ENCODE measurements at places on chromosomes 3 and 15.

DNA sequence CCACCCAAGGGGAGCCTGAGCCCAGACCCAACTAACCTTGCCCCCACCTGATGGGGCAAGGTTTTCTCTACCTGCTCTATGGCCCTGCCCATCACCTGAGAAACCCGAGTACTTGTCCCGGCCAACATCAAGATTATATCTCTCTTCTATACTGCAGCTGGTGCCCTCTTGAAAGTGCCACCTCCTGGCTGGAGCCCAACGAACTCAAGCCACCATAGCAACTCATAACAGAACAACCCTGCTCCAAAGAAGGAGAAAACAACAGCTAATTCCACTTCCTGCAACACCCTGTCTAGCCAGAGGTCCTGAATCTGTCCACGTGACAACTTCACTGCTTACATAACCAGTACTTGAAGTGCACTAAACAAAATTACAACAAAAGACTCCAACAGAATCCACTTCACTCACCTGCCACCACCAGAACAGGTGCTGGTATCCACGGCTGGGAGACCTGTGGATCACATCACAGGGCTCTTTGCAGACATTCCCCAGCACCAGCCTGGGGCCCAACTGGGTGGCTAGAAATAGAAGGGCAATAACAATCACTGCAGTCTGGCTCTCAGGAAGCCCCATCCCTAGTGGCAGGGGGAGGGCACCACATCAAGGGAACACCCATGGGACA, 49.2 kb downstream of the PIERCE2 start:
- DNase-seq: no peak

GRCh38 chr3:177977381-177978158, 558.7 kb upstream of the KCNMB2 start:
- DNase-seq: no peak

DNA sequence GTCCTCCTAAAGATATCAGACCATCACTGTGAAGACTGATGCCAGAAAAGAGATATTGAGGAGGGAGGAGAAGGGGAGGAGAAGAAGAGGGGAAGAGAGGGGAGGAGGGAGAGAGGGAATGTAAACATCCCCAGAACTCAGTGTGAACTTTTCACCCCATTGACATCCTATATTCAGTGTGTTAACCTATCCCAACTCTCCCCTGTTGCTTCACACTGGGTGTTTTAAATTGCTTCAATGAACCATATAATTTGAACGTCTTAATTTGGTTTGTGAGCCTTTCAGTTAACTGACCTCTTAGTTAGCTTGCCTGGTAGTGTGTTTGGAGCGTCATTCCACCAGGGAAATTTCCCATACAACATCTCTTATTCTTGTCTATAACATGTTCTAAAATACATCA, 29.8 kb upstream of the PTPRG start:
- DNase-seq: no peak

GRCh38 chr15:38557921-38558320, 6.7 kb downstream of the RASGRP1 start:
- no peak for DNase-seq

- DNase-seq: no peak
Observed at GRCh38 chr3:123188058-123188457, 13.7 kb upstream of the SEC22A start.

GRCh38 chr3:45940004-45940780, 3.1 kb upstream of the CXCR6 start:
- no peak for DNase-seq

GRCh38 chr3:28139967-28140634, 101.3 kb upstream of the CMC1 start:
- no peak for DNase-seq

- DNase-seq: no peak
Observed at GRCh38 chr3:194135516-194135805, 487 bp upstream of the HES1 start.

GRCh38 chr3:127815641-127816605, 6.4 kb downstream of the MGLL start:
- DNase-seq: no peak

DNA sequence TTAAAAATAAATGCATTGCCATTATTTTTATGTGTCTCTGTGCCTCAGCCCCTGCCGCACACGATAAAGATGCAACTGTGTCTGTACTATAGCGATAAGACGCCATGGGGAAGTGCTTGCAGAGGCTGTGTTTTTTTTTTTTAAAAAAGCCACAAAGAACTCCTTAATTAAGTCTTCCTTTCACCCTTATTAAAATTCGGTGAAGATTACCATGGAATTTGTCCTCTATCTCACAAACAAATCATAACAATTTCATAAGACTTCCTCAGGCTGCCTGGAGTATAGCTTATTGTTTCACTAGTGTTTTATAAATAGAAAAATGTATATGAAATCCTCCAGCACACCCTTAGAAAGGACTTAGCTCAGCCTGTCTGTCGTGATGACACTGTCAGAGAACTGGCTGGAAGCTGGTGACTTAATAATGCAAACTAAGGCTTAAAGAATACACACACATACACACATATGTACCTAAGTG, 374.8 kb upstream of the SLCO3A1 start:
- no peak for DNase-seq

DNA sequence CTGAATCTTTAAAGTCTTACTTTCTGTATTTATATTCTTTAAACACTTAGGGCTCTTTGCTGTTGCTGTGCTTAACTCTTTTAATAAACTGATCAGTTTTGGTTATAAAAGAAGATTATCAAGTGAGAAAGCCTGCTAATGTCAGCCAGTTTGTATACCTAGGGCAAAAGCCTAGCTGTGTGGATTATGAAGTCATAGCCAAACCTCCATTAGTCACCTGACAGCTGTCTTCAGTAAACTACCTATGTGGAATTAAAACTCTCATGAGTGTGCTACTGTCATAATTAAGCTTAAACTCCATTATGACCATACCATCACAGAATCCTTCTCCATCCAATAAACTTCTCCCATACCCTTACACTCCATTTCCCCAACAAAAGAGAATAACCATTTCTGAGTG, 762.7 kb downstream of the NTRK3 start:
- no peak for DNase-seq

DNA sequence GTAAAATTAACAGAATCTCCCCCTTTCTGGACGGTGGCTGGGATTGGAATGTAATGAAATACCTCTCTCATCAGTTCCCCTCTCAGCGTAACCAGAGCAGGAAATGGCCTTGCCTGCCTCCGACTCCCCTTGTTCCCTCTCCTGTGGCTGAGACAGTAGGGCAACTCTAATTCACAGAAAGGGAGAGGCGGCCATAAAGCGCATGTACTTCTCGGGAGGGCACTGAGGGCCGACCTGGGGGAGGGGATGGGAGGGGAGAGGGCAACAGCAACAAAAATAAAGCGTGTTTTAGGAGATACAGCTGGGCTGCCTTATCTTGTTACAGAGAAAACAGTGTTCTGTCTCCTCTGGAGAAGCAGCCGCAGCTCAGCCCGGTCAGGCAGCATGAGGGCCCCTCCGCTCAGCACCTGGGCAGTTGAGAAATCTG, 783.3 kb upstream of the ARRDC4 start:
- DNase-seq: no peak

- DNase-seq: no peak
Observed at GRCh38 chr3:55615694-55616295, 128.7 kb upstream of the WNT5A start.

GRCh38 chr15:100373120-100373896, 31.5 kb upstream of the ADAMTS17 start:
- DNase-seq: no peak

DNA sequence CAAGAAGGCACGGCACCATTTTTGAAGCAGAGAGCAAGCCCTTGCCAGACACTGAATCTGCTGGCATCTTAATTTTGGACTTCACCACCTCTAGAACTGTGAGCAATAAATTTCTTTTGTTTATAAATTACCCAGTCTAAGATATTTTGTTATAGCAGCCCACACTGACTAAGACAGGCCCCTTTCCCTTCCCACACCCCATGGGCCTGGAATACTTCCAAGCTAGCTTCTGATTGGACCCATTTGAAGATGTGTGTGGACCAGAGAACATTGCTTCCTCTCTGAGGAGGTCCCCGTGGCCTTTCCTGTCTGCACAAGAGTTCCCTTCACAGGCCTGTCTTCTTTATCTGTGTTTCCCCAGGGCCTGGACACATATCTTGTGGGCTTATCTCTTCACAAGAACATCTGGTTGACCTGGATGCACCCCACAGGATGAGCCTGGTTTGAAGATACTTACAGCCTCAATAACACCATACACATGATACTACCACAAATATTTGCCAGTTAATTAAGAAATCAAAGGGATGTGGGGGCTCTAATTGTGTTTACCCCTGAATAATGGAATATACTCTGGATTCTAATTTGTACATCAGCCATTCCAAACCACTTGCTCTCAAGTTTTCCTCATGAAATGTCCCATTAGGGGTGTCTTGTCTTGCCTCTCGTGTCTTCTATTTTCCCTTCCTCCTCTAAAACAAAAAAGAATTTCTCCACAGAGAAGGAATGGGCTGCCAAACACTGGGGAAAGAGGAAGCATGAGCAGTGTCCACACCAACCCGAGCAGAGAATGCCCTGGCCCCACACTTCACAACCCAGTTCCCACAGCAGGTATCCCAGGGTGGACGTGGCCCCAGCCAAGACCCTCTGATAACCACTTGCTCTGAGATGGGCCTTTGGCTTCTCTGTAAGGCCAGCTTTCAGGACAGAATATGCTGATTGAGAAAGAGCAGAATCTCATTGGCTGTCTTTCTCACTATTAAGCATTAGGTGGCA, 42.5 kb downstream of the GLB1 start:
- DNase-seq: no peak

DNA sequence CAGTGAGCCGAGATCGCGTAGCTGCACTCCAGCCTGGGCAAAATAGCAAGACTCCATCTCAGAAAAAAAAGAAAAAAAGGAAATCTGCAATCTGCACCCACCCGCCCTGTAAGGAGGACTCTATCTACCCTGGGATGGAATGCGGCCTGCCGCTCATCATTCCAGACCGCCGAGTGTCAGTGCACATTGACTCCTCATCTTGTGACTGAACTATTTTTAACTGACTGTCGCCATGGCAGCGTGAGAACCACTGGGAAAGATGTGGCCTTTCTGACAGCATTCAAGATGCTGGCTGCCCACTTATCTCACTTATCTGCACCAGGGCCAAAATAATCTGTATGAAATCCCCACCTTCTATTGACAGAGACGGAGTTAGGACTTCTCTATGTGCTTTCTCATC, 38.8 kb upstream of the ANKRD34C start:
- no peak for DNase-seq

- DNase-seq: no peak
Observed at GRCh38 chr3:52645549-52645948, 40.2 kb downstream of the PBRM1 start.

GRCh38 chr15:48796930-48797329, 13.9 kb downstream of the CEP152 start:
- DNase-seq: no peak

DNA sequence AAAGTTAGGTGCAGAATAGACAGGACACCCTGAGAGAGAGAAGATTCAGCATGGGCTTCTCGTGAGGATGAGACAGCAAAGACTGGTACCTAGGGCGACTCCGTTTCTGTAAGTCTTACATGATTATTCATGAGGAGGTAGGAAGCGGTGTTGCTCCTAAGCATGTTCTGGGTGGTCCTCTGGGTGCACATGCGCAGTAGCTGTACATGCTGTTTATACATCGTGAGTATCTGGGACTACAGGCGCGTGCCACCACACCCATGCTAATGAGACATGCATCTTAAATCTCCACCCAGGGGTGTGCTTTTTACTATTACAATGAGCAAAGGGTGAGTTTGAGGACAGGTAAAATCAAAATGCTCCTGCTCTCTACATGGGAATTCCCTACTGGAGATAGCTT, 12.3 kb downstream of the ALPK3 start:
- DNase-seq: no peak

GRCh38 chr15:97759363-97759762, 201.1 kb upstream of the ARRDC4 start:
- no peak for DNase-seq

GRCh38 chr3:160661660-160662059, 15.3 kb upstream of the ARL14 start:
- no peak for DNase-seq

DNA sequence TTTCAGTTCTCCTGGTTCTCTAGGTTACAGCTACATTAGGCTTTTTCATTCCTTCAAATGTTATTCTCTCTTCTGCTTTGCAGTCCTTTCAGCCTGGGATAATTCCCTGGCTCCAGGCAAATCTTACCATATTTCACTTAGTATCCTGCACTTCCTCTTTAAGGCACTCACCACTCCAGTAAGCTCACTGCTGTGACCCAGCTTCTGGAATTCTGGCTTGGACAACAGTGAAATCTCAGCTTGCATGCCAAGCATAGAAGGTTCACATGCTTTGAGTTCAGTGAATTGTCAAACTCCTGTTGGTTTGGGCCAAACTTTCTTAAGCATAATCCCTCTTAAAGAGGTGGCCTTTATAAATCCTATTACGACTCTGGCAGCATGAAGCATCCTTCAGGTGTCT, 69.4 kb downstream of the SCN10A start:
- DNase-seq: no peak

DNA sequence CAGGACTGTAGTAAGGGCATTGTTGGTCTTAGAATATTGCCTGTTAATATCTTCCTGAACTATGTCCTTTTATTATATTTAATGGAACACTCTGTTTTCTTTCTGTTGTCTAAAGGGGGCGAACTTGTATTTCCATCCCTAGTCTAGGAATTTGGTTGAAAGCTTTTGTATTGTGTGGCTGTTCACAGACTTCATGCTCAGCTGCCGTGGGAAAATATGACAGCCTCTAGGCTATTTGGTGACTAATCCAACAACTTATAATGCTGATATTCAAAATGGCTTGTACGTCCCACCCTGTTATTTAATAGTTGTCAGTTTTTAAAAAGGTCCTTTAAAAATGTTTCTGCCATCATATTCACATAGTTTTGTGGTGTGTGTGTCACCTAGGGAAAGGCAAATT, 202.6 kb downstream of the KLHL25 start:
- no peak for DNase-seq

GRCh38 chr3:38000242-38000916, 9.8 kb downstream of the VILL start:
- DNase-seq: no peak

GRCh38 chr3:180421721-180422120, 180.2 kb upstream of the TTC14 start:
- no peak for DNase-seq

All from stimulated activated CD4-positive, alpha-beta T cell treated with anti-CD3 and anti-CD28 coated beads, Interleukin-4, amount 100 ng/mL, for 24 hours (primary cell).